ENCODE measurements at places on chromosomes 4 and X. TPM values are rescaled to one million over a fixed set of nuclear protein-coding genes. Genes with fewer than 3 reads are reported as not detected.
A peak's percentile ranks its signal among the peaks of the same experiment; 100 is the strongest.

- H3K4me1 ChIP-seq: peaks cover 11% of the 10 kb centered on the region
- H3K27ac ChIP-seq: peak overlapping the region; percentile 9
- peaks cover 44% of the 10 kb centered on the region for H3K36me3 ChIP-seq
- H3K4me3 ChIP-seq: no peak overlapping the region
These were observed 208.1 kb downstream of the FBXW7 start for GRCh38 chr4:152327606-152328453.

DNA sequence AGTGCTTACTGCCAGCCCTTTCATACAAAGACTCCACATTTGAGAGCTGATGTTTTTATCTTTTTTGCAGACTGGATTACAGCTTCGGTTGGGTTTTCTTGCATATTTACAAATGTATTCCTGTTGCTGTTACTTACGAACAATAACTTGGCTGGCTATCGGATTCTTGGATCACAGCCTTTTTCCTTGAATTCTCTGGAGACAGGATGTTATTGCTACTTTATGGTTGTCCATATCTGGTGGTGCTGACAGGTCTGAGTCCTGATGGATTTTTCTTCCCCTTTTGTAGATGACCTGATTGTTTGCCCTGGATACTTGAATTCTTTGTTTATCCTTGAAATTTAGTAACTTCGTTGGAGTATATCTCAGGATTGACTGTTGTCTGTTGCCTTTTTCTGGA lies 77.7 kb downstream of the PDK3 start:
- no peak overlapping the region for H3K4me3 ChIP-seq
- H3K36me3 ChIP-seq: peaks cover 7% of the 10 kb centered on the region
- DNase-seq: no peak
- no peak overlapping the region for H3K27ac ChIP-seq
- no peaks in the 10 kb centered on the region for H3K27me3 ChIP-seq

- no peak overlapping the region for H3K27ac ChIP-seq
- no peak overlapping the region for H3K4me3 ChIP-seq
- H3K27me3 ChIP-seq: no peaks in the 10 kb centered on the region
These were observed 16.2 kb upstream of the GNRHR start for GRCh38 chr4:67770422-67770821.

- peak overlapping the region; percentile 55 for H3K27ac ChIP-seq
- H3K4me1 ChIP-seq: peaks cover 62% of the 10 kb centered on the region
- H3K36me3 ChIP-seq: peaks cover 26% of the 10 kb centered on the region
These were observed 123.1 kb downstream of the AFF1 start for GRCh38 chr4:87057835-87058355.

DNA sequence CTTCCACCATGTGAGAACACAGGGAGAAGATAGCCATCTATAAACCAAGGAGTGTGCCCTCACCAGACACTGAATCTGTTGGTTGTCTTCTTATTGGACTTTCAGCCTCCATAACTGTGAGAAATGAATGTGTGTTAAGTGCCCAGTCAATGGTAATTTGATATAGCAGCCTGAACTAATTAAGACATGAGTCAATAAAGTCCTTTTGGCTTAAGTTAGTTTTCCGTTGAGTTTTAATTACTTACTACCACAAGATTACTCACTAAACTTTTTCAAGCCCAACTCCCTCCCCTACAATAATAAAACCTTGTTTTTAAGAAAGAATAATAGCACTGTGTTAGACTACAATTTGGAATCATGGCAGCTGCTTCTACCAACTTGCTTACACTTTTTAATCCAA lies 324.2 kb downstream of the PCDH19 start:
- no peaks in the 10 kb centered on the region for H3K4me1 ChIP-seq
- H3K36me3 ChIP-seq: no peaks in the 10 kb centered on the region
- H3K4me3 ChIP-seq: no peak overlapping the region
- no peaks in the 10 kb centered on the region for H3K27me3 ChIP-seq

DNA sequence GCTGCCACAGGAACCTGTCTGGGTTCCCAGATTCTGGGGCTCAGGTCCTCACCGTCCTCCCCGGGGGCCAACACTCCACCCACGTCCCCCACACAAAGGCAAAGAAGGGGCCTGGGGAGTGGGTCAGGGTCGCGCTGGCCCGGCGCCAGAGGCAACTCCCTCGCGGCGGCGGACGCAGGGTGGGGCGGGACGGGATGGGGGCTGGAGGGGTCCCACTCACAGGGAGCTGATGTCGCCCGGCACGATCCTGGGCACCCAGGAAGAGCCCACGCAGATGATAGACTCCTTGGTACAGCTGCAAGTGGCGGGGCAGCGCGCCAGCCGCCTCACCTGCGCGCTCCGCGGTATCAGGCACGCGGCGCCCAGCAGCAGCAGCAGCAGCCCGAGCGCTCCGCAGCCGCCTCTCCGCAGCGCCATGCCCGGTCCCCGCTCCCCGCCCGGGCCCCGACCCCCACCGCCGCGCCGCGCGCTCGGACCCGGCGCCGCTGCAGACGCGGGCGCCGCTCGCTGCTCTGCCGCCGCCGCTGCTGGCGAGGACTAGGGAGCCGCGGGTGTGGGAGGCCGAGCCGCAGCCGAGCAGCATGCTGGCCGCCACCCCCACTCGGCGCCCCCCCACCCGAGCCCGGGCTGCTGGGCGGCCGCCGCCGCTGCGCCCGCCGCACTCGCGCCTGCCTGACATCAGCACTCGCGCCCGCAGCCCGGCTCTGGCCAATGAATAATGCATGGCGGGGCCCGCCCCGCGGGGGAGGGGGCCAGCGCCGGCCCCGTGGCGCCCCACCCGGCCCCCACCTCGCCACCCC lies at the start of gene LGI2:
LGI2 (minus strand) TSS at position 670 of the 800 bp plus-strand sequence; CDS start at position 417, 253 bp downstream.
- DNase-seq: peak; percentile 4
- no peak within 1 kb of the TSS for H3K27ac ChIP-seq
- H3K27me3 ChIP-seq: peaks cover 62% of the 10 kb centered on the region
- no peak within 1 kb of the TSS for H3K4me3 ChIP-seq

GRCh38 chr4:128386761-128387599 lies 99.4 kb upstream of the PGRMC2 start:
- H3K4me1 ChIP-seq: no peaks in the 10 kb centered on the region
- H3K27ac ChIP-seq: no peak overlapping the region
- H3K4me3 ChIP-seq: no peak overlapping the region
- no peaks in the 10 kb centered on the region for H3K36me3 ChIP-seq
- no peaks in the 10 kb centered on the region for H3K27me3 ChIP-seq
- no peak for DNase-seq

DNA sequence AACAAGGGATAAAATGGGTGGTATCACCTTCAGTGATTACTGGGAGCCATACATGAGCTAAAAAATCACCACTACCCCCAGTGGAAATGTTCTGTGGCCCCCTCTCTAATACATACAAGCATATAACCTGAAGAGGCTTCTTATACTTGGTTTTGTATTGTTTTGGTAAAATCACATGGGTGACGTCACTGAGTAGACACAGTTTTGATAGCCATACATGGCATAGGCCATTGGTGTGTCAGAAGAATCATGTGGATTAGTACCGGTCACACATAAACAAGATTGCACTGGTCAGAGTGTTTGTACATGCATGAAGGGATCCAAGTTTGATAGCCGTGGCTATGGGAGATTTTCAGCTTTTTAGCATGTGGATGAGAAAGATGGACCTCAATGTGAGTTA lies 131.9 kb upstream of the RADX start:
- no peaks in the 10 kb centered on the region for H3K36me3 ChIP-seq
- no peak for DNase-seq
- H3K4me3 ChIP-seq: no peak overlapping the region
- no peaks in the 10 kb centered on the region for H3K27me3 ChIP-seq
- peaks cover 17% of the 10 kb centered on the region for H3K4me1 ChIP-seq

DNA sequence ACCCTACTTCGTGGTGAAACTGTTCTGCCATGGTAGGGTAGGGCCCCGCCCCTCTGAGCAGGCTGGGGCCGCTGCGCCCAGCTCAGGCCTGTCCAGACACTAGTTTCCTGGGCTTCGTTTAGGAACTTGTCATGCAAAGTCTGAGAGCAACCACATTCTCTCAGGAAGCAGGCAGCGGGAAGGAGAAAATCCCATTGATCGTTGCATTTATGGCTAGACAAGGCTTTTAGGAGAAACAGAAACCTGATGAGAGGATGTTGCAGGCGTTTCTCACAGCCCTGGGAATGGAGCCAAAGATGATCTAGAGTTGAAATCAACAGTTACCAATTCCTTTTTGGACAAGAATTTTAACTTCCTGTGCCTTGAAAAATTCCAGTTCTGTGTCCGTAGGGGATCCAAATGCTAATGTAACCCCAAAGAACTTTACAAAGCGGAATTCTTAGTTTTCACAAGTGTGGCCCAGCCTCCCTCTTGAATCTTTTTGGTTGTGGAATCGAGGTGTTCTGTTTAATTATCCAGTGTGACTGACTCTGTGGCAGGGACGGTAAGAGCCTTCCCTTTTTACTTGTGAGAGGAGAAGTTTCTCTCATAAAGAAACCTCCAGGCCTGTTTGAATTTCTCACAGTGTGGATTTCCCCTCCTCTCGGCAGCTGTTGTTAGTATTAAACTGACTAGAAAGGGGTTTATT lies 4.5 kb upstream of the CXCL9 start:
- H3K36me3 ChIP-seq: no peaks in the 10 kb centered on the region
- H3K4me3 ChIP-seq: no peak overlapping the region
- no peaks in the 10 kb centered on the region for H3K4me1 ChIP-seq

DNA sequence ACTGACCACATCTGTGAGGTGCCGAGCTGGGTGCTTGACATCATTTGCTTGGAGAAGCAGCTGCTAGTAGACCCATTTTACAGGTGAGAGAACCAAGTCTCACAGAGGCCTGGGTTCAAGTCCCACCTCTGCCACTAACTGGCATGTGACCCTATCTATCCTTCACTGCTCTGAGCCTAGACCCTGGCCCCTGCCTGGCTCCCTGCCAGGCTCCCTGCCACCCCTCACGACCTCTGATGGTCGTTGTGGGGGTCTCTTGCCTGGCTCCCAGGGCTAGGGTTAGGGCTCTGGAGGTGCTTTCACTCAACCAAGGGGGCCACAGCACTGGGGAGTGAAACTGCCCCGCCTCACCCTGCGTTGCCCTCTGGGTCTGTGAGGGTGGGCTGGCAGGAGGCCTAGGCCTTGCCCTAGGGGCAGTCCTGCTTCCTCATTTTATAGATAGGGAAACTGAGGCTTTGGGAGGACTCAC lies 7.2 kb upstream of the ADD1 start:
- no peak for DNase-seq
- H3K27ac ChIP-seq: peak overlapping the region; percentile 97
- H3K4me3 ChIP-seq: no peak overlapping the region
- H3K27me3 ChIP-seq: no peaks in the 10 kb centered on the region
- H3K36me3 ChIP-seq: peaks cover 21% of the 10 kb centered on the region

Gene ABLIM2
- total RNA-seq: 0.54 TPM

Gene GPM6B
- total RNA-seq: not detected
